ENCODE measurements at places on chromosomes 16 and 17. TPM values are rescaled to one million over a fixed set of nuclear protein-coding genes. Genes with fewer than 3 reads are reported as not detected.

GRCh38 chr17:66809408-66809807, 25.5 kb upstream of the CACNG5 start:
- DNase-seq: no peak

DNA sequence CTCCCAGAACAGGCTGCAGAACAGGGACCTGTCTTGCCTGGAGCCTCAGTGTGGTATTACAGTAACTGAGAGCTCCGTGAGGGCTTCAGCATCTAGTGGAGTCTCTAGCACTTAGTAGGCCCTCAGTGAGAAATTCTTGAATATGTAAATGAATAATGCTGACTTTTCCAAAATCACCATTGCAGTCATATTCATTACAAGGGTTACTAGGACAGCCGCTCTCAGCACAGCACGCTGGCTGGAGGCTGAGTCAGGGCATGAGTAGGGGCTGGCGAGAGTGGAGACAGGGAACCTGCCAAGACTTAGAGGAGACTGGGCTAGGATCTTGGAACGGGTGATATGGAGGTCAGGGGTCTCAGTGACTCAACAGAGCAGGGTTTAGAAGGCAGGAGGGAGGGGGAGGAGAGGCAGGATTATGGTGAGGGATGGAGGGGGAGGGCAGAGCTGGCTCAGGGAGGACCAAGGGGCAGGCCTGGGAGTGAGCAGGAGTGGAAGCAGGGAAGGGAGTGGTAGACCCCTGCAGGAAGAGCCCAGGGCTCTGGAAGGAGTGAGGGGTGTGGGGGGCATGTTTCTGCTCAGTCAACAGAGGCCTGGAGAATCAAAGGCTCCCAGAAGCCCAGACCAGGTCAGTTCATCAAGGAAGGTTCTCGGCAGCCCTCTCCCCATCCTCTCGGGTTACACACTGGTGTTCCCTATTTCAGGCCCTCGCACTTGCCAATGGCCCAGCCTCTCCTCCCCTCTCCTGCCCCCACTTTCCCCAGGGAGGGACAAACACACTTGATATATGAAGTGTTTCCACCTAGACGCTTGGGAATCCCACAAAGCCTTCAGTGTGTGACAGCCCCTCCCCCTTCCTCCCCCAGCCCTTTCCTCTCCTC, 42.3 kb downstream of the FZD2 start:
- peak; percentile 43 for DNase-seq

DNA sequence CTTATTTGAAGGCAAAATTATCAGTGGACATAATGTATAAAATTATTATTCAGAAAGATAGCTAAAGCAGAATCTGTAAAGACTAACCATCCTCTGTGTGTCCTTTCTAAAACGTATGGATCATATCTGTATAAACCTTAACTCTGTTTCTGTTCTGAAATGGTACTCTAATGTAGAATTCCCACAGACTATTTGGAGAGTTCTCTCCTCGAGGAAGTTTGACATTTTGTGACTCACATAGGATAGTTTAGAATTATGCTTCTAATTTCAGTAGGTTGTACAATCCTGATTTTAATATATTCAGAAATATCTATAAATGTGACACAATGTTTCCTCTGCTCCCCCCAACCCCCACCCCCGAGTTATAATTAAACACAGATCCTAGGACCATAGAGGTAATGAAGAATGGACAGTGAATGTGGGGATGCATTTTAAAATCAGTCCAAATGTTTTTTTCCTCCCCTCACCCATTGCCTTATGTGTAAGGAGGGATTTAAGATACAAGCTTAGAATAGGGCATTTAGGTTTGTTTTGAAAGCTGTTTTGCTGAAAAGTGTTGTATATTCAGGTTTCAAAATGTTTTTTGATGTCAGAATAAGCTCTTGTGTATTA, 66.8 kb downstream of the BCAS3 start:
- no peak for DNase-seq

GRCh38 chr16:5065813-5066212, at the start of gene C16orf89:
TSS of gene C16orf89 (minus strand) at chr16:5065956. CDS start at chr16:5065908, 48 bp downstream.
- DNase-seq: peak; percentile 46

Gene ANKRD40CL
- 1.4 TPM for total RNA-seq

- DNase-seq: no peak
Observed at GRCh38 chr16:12358898-12359297, 382.4 kb downstream of the SNX29 start.

DNA sequence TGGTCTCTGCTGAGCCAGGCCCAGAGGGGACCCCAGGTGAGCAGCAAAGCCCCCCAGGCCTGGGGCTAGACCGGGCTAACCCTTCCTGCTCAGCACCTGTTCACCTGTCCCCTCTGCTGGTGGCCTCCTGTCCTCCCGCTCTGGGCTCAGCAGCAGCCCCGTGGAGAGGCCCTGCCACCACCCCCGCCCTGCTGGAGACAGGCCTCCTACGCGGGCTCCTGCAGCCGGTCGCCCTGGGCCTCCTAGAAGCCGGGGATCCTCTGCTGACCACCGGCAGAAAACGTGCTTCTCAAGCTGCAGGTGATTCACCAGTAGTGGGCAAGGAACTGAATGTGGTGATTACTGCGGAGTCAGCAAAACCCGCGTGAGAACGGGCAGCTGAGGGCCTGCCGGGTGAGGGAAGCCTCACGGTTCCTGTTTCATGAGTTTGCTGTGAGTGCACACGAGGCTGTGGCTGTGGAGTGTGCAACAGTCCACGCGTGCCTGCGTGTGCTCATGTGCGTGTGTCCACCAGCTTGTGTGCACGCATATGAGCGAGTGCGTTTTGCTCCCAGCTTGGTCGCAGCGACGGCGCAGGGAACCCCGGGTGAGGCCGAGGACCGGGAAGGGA, 792 bp downstream of the SECTM1 start:
- DNase-seq: peak; percentile 70
